Stimulated activated CD4-positive, alpha-beta T cell treated with anti-CD3 and anti-CD28 coated beads, TNF-alpha, amount 100 ng/mL, for 4 hours (primary cell): ENCODE measurements at places on chromosomes 16 and 17.

GRCh38 chr17:74748279-74748528 lies 224 bp upstream of the NHERF1 start:
- no peak for DNase-seq

- no peak for DNase-seq
These were observed 24.7 kb downstream of the ZFP90 start for GRCh38 chr16:68563631-68564381.

GRCh38 chr17:16135461-16135860 lies 79.9 kb downstream of the NCOR1 start:
- DNase-seq = no peak

DNA sequence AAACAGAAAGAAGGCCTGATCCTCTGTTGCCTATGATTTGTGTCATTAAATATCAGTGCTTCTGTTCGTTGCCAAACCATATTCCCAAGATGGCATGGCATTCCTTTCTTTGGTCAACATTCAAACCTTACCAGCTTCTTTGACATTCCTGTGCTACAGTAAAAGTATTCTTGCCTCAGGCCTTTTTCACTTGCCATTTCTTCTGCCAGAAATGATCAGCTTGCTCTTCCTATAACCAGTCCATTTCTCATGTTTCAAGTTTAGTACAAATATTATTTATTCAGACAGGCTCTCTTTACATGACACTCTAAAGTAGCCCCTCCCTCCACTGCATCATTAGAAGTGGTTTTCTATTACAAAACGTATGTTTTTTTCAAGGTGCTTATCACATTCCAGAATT lies 278.3 kb downstream of the KCNJ2 start:
- no peak for DNase-seq

- DNase-seq = no peak
These were observed 16.6 kb upstream of the RNF135 start for GRCh38 chr17:30954046-30954830.

- DNase-seq = peak; percentile 11
These were observed at the start of gene ST6GALNAC2 for GRCh38 chr17:76585649-76586593. TSS of gene ST6GALNAC2 (minus strand) at chr17:76585860. CDS start at chr17:76585808, 52 bp downstream.

DNA sequence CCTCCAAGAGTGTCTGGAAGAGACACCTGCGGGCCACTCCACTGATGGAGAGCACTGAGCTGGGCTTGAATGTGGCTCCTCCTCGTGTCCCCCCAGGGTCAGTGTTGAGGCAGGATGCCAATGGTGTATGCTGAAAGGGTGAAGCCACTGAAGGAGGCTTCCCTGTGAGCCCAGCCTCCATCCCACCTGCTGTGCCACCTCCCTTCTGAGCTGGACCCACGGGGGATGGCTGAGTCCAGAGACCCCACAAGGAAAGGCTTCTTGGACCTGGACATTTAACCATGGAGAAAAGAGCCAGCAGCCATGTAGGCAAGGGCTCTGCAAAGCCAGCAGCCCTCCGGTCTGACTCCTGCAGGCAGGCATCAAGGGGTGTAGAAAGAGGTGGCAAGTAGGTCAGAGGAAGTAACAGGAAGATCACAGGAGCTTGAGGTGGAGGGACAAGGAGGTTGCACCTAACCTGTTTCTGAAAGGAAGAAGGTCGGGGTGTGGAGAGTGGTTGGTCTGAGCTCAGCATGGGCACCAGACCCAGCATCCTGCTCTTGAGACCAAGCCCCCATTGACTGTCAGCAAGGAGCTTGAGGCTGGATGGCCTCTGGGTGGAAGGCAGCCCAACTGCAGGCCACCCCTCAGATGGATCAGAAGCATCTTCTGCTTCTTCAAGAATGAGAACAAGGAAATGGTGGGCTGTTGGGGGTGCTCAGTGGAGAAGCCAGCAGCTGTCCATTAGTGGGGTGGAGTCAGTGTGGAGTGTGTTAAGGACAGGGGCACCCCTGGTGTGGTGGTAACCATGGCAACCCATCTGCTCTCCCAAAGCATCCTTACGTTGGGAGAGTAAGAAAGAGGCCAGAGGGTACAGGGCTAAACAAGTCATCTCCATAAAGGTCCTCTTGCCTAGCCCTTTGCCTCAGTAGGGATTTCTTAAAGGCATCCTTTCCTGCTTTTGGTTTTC lies 80.7 kb downstream of the PLD6 start:
- DNase-seq = no peak

DNA sequence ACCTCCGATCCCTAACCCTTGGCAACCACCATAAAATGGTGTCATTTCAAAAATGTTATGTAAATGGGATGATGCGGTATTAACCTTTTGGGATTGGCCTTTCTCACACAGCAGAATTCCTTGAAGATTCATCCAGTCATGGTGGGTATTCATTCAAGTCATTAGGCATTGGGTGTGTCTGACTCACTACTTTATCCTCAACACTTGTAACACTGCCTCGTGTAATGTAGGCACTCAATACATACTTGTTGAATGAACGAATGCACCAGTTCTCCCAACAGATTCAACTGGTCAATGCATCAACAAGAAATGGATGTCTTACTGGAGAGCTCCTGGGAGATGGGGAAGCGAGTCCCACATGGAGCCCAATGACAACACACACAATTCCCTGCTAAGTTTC lies 21.8 kb upstream of the GAN start:
- no peak for DNase-seq

DNA sequence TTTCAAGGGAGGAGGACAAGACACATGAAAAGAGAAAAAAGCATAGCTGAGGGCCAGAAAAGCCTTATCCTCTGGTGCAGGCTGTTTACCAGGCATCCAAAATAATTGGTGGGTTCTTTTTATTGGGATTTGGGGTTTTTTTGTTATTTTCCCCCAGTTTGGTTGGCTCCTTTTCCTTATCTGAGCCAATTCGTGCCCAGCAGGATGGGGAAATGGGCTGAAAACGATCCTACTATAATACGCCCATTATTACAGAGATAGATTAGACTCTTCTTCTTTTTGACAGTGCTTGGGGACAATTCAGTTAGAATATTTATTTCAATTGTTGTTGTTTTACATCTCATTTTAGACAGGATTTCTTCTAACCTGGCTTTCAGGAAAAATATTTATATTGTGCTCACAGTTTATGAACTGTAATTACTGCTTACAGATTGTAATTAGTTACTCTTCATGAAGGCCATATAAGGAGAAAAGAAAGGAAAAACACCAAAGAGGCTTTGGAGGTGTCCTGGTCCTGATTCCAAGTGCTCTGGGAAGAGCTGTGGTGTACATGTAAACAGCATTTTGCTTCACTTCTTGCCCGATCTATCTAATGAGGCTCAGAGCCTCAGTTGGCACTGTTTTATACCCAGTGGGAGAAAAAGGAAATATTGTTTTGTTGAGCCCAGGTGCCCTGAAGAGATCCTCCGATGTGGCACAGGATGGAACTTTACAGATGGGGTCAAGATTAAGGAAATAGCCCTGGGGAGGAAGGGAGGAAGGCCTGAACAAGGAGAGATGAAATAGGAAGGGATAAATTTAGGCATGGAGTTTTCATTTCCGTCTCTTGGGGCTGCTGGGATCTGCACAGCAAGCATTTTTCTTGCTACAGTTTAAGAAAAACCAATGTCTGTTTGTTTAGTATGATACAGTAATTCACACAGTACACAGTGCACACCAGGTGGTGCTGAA lies 611 bp upstream of the ANKRD40 start:
- no peak for DNase-seq

GRCh38 chr17:35692512-35693210 lies 38.8 kb upstream of the RASL10B start:
- no peak for DNase-seq
